ENCODE measurements at places on chromosomes 5 and 9.

- no peak for DNase-seq
Measured at GRCh38 chr9:121283080-121283398, 15.1 kb downstream of the GSN start.

DNA sequence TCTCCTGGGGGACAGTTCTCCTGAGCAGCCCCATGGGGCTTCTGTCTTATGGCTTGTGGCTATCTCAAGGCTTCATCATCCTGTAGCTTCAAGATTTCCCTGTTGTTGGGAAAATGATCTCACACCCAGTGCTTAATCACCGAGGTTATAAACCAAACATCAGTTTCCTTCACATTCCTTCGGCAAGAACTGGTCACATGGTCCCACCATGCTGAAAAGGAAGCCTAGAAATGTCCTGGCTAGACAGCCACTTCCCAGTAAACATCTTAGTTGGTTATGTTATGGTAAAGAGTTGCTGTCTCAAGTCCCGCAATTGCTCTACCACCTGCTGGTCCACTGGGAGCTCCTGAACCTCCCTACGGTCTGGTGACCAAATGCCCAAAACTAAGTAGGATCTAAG is 66.0 kb downstream of the RAB3C start:
- no peak for DNase-seq

GRCh38 chr5:89120719-89121118 is 237.7 kb upstream of the MEF2C start:
- no peak for DNase-seq

GRCh38 chr5:154794525-154795234 is 39.5 kb downstream of the LARP1 start:
- DNase-seq = no peak

DNA sequence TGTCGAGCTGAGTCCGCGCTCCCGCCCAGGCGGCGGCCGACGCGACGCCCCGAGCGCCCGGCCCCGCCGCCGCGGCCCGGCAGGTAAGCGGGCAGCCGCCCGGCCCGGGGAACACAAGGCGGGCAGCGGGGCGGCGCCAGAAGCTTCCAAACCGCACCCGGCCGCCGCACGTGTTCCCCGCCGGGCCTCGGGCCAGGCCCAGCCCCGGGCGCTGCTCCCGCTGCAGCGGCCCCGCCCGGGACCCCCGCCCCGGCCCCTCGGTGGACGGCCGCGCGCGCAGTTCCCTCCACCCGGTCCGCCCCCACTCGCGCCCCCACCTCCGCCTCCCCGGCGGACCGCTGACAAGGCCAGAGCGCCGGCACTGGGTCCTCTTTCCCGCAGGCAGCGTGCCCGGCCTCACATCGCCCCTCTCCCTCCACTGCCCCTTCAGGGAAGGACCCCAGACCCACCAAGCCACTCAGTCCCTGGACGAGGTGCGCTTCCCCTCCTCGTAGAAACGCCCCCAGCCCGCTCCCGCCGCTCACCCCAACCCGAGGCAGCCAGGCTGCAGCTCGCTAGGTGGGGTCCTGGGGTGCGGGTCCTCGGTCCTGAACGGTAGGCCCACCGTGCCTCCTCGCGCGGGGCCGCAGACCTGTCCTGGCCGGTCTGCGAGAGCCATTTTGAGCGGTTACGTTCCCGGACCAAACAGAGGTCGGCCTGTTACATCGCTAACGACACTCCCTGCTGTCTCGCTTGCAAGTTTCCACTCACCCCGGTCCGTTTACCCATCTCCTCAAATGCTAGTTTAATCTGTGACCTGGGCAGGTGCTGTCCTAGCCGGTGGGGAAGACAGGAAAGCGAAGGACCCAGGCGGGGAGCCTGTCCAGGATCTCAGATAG is 475 bp downstream of the WDR5 start:
- no peak for DNase-seq

DNA sequence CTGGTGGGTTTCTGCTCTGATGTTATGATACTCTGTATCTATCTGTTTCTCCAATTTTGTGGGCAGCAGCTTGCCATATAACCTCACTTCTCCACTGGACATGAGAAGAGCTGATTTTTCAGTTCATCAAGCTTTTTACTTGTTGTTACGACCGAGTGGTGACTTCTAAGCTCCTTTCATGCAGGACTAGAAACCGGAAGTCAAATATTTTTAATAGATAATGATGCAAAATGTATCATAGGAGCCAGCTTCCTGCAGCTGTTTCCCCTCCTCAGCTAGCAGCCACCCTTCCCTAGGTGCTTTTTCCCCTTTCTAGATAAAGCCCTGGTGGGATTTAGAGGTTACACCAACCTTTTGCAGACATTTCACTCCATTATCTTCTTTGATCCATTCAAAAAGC is 17.0 kb upstream of the ADAM19 start:
- no peak for DNase-seq

- no peak for DNase-seq
Measured at GRCh38 chr9:120463765-120464164, 116.2 kb downstream of the CDK5RAP2 start.

DNA sequence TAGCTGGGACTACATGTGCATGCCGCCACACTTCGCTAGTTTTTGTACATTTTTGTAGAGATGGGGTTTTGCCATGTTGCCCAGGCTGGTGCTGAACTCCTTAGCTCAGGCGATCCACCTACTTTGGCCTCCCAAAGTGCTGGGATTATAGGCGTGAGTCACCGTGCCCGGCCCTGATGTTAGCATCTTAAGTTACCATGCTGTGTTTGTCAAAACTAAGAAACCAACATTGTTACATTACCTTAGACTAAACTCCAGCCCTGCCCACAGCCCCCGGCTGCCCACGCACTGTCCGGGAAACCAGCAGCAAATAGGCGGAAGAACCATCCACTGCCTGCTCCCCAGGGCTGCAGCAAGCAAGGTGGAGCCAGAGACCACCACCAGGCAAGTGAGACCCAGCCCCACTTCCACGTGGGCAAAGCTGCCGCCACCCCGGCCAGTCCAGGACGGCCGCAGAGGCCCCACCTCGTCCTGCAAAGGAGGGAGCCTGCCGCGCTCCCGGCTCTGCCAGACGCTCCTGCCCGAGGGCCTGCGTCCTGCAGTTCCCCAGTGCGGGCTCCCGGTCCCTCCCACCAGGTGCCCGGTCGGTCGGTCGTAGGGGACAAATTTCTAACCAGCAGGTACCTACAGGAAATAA is 35.7 kb upstream of the TXN start:
- DNase-seq = no peak

DNA sequence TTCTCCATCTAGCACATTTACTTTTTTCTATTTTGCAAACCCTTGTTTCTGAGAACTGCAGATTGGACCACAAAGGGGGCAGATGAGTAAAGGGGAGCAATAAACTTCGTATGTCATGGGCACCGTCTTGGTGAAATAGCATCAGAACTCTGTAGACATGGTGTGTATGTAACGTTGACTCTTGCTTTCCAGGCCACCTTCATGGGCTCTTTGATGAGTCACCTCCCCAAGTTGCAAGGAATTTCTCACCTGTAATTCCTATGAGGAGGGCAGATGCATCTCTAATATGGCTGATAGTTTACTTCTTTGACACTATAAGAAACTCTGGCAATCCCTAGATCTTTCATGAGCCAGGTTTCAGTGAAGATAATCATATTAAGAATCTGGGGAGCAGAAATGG is 163.4 kb upstream of the PLPPR1 start:
- DNase-seq = no peak

GRCh38 chr5:131272724-131273123 is 8.9 kb downstream of the CDC42SE2 start:
- no peak for DNase-seq

DNA sequence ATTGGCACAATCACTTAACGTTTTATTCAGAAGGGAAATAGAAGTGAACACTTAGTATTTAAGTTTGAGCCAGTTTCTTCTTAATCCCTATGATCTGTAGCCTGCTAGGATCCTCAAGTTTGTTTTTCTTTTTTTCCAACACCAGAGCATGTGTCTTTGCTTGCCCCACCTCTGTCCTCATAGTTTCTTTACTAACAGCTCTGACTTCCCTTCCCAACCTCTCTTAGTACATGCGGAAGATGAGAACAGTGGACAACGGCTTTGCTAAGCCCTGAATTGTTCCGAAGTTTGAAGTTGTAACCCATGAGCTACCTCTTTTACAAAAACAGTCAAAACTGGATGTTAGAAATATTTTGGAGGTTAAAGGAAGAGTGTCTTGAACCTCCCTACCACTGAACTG is 61.7 kb upstream of the TAF11L2 start:
- DNase-seq = no peak

- no peak for DNase-seq
Measured at GRCh38 chr9:19992556-19992955, 203.7 kb upstream of the SLC24A2 start.

- no peak for DNase-seq
Measured at GRCh38 chr9:36247356-36247755, 10.9 kb downstream of the GNE start.

DNA sequence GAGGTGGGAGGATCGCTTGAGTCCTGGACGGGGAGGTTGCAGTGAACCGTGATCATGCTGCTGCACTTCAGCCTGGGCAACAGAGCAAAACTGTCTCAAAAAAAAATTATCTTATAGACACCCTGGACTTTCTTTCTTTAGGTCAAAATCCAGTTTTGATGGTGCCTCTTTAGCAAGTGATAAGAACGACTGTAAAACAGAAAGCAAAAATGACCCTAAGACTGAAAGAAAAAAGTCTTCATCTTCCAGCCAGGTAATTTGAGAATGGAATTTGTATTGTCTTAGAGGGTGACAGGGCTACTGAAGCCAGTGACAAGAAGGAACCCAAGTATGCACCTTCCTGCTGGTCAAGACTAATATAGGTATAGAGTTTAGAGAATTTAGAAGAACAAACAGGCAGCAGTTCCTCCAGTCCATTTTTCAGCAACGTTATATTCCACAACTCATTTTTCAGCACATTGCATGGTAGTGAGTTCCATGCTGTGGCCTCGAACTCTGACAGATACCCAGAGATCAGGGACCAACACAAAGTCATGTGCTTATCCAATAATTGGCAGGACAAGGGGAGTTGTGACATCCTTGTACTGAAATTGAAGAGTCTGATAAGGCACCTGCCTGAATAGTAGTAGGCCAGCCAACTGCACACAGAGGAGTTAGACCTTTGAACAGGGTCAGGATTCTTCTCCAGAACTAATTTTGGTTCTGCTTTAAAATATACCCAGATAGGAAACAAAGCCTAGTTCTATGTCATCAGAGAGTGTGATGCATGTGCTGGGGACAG is 46.5 kb downstream of the GRAMD2B start:
- no peak for DNase-seq

- no peak for DNase-seq
Measured at GRCh38 chr5:167514461-167514860, 777.0 kb upstream of the WWC1 start.

DNA sequence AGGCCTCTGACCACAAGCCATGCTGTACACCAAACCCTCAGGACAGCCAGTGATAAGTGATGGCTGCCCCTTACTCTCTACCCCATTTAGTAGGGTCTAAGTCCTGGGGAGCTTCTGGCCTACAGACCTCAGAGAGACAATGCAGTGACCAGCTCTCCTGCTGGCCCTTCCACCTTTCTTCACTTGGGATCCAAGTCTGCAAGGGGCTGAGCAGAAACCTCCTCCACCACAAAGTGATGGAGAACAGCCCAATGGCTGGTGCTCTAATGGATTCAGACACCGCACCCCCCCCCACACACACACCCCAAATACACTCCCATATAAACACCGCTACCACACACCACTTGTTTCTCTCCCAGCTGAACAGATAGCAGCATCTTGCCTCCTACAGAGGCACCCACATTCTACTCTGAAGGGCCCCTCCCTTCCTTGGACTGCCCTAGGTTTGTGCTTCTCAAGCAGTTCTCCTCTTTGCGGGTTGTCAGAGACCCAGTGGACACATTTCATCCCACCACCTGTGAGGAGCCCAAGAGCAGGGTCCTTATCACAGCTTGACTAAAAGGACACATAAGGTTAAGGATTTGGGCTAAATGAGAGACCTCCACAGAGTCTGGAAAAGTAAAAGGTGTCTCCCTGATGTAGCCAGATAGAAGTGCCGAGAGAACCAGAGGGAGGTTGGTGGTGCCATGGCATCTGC is 1.3 kb upstream of the PDLIM4 start:
- DNase-seq = no peak

DNA sequence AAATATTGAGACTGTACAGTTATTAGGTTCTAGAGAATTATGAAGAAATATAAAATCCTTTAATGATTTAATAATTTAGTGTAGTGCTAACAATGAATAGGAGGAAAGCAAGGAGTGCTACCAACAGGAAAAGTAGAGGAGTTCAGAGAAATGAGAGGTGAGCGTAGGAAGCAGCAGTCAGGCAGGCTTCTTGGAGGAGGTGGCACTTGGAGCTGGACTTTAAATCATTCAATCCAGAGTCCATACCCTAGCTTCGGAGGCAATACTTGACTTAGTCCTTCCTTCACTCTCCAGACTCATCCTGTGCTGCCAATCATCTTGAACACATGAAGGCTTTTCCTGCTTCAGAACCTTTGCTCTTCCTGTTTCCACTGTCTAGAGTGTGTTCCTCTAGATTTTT is 254.3 kb downstream of the GRIA1 start:
- DNase-seq = no peak

DNA sequence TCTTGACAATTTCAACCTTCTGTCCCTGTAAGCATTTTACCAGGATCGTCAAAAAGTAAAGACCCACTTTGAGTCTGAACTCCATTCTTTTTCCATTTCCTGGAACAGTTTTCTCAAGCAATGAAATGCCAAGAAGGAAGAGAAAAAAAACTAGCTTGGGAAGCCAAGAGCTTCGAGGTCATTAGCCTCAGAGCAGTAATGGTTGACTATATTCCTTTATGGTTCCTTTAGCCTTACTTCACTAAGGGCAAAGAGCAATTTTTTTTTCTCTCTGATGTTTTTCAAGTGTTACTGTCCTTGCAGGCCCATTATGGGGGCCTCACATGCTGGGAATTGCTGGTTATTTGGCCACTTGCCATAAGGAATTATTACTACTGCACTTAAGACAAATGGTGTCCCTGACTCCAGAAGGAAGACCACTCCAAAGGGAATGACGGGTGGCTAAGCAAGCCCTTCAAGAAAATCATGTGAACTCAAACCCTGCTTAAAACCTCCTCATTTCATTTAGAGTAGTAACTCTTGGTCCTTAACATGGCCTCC is 37.1 kb downstream of the BNC2 start:
- no peak for DNase-seq

- no peak for DNase-seq
Measured at GRCh38 chr5:20446121-20446520, 458.1 kb upstream of the CDH18 start.

- DNase-seq = no peak
Measured at GRCh38 chr5:98977723-98978122, 48.9 kb upstream of the CHD1 start.

DNA sequence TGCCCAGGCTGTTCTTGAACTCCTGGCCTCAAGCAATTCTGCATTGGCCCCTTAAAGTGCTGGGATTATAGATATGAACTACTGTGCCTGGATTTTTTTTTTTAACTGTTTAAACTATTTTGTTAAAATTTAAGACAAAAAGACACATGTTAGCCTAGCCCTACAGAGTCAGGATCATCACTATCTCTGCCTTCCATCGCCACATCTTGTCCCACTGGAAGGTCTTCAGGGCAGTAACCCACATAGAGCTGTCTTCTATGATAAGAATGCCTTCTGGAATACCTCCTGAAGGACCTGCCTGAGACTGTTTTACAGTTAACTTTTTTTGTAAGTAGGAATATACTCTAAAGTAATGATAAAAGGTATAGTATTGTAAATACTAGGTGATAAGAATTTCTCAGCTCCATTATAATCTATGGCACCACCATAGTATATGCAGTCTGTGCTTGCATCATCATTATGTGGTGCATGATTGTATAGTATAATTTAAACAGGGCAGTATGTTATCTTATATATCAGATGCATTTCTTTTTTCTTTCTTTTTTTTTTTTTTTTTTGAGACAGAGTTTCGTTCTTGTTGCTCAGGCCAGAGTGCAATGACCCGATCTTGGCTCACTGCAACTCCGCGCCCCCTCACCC is 52.7 kb downstream of the DENND4C start:
- no peak for DNase-seq

GRCh38 chr5:122053181-122054109 is 24.6 kb downstream of the LOX start:
- DNase-seq = no peak

Data from cortex of kidney (tissue), 1 donor.